Brain (organoid and tissue), 16 donors: ENCODE measurements at places on chromosomes 5 and 9. TPM values are rescaled to one million over a fixed set of nuclear protein-coding genes. Genes with fewer than 3 reads are reported as not detected.

DNA sequence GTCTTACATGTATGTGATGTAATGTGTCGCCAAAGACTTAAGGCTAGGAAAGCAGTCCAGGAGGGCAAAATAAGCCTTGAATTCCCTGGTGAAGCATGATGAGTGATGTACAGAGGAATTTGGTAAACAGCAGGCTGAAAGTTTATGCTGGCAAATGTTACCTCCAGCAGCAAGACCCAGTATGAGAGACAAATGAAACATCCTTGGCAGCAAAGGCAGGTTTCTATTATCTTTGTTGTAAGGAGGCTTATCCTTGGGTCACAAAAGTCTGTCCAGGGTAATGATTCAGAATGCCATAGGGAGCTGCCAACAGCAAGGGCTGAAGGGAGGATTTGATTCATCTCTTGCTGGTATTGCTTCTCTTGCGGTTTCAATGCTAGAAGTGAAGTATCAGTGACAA lies 75.9 kb upstream of the HTR4 start:
- no peak for DNase-seq

Gene SPEF2
- polyA plus RNA-seq: 0.19 TPM

GRCh38 chr9:18071651-18072060 lies 402.3 kb upstream of the ADAMTSL1 start:
- DNase-seq: no peak

DNA sequence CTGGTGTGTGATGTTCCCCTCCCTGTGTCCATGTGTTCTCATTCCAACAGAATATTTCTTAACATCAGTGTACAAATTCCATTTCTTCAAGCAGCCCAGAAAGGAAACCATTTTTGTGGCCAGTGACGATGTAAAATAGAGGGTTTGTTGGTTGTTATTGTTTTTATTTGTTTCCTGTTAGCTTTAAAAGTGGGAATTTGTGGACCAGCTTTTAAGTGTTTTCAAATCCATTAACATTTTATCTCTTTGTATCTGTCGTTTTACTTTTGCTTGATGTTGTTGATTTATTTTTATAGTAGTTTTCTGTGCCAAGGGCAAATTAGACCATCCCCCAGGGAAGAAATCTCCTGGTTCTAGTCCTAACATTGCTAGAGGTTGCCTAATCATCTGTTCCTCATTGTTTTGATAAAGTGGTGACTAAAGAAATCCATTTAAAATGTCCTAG lies 100.0 kb downstream of the GDNF start:
- DNase-seq: no peak

- DNase-seq: peak; percentile 31
These were observed 136.1 kb downstream of the RGS3 start for GRCh38 chr9:113599646-113600022.

Gene SFXN1
- polyA plus RNA-seq: 27.8 TPM

Gene PCDHB4
- 3.2 TPM for polyA plus RNA-seq
